Foreskin fibroblast (primary cell): ENCODE measurements at places on chromosomes 1 and 21.

GRCh38 chr1:115293899-115294298 is 44.1 kb downstream of the NGF start:
- DNase-seq, result no peak

GRCh38 chr1:33140153-33141149 is 41.4 kb downstream of the TRIM62 start:
- DNase-seq, result peak; percentile 49

DNA sequence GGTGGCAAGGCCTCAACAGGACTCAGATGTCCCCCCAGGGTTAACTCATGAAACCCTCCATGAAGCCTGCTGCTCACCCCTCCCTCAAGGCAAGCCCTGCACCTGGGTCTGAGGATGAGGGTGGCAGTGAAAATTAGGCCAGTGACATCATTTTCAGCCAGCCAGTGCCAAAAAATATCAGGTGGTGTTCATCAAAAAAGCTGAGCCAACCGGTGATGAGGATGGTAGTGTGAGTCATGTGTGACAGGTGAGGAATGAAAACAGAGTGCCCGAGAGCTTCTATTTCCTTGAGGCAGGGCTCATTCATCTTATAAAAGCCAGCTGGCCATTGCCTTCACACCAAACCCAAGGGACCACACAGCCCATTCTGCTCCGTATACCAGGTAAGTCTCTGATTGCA is at the start of gene SPRR1A:
Gene SPRR1A, plus strand, starts transcription at position 339 of the 400 bp plus-strand sequence. CDS start 1,150 bp downstream, outside the sequence.
- DNase-seq, result no peak

DNA sequence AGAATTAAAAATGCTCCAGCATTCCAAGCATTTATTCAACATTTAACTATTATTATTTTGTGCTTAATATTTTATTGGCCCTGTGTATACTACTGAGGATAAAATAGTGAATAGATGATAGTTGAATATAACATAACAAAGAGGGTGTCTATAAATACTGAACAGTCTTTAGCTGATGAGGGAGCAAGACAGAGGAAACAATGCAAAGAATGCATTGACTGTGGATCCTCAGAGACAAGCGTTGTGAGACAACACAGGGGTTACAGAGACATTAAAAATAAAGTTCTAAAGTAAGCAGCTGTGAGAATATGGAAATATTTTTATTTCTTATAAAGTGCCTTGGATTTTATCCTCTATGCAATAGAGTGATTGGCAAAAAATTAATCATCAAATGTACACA is 1133.1 kb downstream of the PLA2G4A start:
- DNase-seq, result no peak

DNA sequence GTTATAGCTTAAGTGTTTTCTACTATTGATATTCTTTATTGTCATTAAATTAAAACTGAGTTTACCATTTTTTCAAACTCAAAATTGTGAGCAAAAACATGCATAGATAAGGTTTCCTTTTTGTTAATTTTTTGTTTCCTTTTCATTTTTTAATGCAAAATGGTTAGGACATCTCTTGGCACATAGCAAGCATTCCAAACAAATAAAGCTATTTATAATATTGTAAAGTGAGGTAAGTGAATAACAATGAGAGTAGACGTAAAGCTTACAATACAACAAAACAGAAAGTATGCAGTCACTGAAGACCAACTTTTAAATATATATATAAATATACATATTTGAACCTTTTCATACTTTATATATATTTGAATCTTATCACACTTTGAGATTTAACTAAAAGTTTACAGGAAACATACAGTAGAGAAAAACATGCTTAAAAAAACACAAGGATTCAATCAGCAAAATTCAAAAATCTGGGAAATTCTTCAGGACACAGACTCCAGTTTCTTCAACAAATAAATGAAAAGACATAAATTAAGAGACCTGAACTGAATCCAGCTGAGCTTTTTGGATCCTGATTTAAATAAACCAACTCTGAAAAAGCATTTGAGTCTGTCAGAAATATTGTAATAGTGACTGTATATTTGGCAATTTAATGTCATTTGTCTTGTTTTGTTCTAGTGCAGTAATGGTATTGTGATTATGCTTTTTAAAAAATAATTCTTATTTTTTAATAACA is 67.5 kb upstream of the SAMSN1 start:
- DNase-seq, result no peak

DNA sequence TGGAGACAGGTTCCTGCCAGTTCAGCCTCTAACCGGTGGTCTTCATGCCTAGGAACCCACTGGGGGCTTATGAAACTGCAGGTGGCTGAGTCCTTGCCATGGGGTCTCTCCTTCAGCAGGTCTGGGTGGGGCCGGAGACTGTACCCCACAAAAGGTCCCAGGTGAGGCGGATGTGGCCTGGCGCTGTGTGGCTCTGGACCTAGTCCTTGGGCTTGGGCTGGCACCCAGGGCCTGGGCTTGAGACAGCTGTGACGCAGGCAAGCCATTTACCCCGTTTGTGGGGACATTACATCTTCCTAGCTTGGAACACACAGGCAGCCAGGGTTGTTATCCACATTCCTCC is 5.9 kb upstream of the SLX9 start:
- DNase-seq, result no peak

DNA sequence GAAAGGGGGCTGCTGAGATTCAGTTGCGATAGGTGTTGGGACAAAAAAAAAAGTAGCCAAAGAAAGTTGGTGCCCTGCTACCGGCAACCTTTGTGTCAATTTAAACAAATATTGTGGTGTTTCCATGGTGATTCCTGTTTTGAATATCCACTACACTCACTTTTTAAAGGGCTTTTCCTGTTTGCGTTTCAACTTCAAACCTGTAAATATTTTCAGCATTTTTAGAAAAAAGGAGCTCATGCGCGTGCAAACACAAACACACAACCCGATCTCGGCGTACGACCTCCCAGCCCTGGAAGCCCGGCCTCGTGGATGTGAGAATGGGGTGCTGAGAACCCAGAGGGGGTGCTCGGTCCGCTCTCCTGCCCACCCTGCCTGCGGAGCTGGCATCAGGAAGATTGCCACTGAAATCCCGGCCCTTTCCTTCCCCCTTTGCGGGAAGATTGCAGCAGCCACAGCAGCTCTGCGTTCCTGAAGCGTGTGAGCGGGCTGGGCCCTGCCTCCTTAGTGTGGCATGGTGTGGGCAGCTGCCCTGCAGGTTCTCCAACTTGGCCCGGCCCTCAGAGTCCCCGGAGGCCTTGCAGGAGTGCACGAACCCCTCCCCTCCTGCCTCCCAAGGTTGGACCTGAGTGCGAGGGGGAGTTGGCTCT is 34.8 kb downstream of the CASZ1 start:
- no peak for DNase-seq

GRCh38 chr1:45887156-45887842 is 83.9 kb downstream of the MAST2 start:
- DNase-seq, result no peak

DNA sequence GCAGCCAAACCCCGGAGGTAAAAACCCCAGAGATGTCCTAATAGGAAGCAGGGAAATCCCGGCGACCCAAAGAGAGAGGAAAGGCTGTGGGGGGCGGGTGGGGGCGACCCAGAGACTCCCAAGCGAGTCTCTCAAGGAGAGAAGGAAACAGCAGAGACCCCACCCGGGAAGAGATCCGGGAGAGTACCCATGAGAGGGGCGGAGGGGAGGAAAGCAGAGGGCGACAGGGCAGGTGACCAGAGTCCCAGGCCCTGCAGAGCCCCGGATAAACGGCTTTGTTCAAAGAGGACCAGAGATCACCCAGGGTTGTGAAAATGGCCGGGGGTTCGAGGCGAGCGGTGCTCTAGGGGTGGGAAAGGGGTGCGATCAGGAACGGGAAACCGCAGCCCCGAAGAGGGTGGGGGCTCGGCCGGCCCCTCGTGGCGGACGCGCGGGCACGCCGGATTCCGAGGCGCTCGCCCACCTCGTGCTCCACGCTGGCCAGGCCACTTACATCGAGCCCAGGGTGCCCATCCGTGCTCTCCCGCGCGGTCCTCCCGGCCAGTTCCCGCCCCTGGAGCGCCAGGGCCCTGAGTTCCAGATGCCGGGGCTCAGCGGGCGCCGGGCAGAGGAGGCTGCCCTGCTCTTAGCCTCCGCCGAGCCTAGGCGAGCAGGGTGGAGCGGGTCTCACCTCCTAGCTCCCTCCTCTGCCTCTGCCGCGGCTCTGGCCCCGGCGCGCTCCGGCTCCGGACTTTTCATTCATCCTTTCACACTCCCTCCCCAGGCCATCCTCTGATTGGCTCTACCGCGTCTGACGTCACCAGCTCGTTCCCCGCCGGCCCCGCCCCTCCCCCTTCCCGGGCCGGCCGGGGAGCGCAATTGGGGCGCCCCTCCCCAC is 52.3 kb downstream of the RHBG start:
- peak; percentile 77 for DNase-seq

DNA sequence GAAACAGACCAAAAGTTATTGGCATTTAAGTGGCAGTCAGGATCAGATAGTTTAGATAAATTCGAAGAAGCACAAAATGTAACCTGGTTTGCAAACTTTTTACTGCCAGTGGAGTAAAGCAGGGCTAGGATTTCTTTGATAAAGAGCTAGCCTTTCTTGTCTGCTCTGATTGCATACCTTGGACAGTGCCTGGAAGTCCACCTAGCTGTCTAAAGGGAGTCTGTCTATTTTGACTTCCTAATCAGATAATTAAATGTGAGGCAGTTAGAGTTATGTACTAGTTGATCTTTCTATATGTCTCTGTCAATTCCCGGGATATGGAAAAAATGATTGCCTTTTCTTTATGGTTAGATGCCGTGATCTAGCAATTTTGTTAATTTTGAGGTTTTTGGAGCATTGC is 4.1 kb downstream of the GPSM2 start:
- DNase-seq, result no peak

DNA sequence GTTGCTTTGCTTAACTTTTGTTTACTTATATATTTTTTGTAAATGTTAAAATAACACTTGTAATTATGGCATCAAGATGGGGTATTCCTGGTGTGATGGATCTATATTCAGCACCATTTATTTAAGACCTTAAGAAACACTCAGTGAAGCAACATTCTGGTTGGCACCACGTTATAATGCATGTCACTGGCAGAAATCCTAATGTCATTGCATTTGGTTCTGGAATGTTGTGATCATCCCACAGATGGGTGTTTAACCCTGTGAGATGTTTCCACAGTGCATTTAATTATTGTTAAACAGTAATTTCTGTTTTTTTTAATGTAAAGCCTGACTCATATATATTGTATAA is 116.5 kb downstream of the NOS1AP start:
- no peak for DNase-seq

- no peak for DNase-seq
These were observed 1.1 kb upstream of the KPNA6 start for GRCh38 chr1:32106663-32107275.

DNA sequence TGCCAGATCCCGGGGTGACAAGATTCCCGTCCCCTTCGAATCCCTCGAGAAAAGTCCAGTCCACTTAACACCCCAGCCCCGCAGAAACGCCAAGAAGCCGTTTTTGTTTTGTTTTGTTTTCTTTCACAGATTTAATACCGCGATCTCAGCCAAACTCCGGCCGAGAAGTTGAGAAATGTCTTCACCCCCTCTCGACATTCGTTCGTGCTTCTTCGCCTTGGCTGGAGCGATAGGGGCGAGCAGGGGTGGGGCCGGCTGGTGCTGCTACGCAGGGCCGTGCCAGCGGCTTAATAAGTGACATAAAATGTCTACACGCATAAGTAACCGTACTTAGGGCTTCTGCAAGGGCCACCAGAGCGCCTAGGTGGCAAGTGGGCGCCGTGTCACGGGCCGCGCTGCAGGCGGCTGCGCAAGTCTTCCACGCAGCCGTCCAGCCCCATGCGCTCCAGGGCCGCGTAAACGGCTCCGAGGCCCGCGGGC is 4.9 kb downstream of the TNFRSF25 start:
- DNase-seq, result no peak

GRCh38 chr1:214296860-214297745 is 16.1 kb downstream of the SMYD2 start:
- DNase-seq, result peak; percentile 75

DNA sequence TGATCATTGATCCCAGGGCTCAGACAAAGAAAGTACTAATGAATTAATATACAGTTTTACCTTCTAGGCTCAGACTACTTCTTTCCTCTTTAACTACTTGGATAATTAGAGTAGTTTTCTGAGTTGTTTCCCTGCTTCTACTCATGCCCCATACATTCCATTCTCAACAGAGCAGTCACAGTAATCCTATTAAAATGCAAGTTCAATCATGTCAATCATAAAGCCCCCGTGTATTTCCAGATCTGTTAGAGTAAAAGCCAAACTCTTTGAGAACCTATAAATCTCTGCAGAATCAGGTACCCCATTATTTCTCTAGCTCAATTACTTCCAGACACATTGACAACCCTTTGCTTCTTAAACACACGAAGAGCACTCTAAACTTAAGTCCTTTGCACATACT is 242.1 kb upstream of the PRMT6 start:
- no peak for DNase-seq

- no peak for DNase-seq
These were observed 50.9 kb upstream of the ETV3 start for GRCh38 chr1:157189096-157189495.

DNA sequence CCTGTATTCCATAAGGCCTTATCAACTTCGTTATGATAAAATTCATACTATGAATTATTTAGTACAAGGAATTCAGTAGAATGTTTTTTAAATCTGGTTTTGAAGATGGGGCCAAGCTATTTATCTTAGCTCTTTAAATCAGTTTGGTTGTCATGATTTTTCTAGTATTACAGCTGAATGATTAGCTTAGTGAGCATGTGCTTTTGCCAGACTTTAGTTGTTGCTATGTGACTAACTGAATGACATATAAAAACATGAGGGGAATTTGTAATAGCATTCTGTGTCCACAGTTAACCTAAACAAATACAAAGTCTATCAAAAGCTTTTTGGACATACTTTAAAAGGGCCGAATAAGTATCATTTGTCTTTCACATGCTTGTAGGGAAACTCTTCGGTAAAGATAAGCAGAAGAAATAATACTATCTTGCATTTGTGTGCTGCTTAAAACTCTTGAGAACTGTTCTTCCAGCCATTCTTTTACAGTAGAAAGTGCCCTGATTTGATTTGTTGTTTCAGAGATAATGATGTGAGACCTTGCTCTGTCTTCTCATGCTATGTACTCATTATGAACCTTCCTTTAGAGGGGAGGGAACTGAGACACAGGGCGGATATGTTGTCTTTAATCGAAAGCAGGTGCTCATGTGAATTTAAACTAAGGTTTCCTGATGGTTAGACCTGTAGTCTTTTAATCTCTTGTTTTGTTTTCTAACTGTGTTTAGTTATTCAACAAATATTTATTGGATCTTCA is 18.8 kb downstream of the NEK7 start:
- peak; percentile 55 for DNase-seq

DNA sequence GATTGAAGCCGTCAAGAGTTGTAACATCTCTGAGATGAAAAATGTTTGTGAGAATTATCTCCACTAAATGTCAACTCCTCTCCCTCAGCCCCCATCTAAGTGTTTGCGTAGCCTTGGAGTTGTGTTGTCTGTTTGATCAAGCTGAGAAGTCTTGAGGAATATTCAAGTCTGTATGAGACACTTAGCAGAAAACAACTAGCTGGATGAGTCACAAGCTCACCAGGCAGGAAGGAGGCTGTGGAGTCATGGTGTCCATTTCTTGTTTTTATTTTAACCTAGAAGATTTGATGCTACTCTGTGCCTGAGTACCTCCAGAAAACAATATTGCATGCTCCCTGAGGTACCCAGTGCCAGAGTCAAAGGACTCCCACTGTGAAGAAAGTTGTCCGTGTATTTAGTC is 211.6 kb upstream of the PLXNA2 start:
- peak; percentile 56 for DNase-seq
